ENCODE measurements at places on chromosomes 7 and 10.

- no peak for DNase-seq
These were observed 364.9 kb upstream of the PLXDC2 start for GRCh38 chr10:19451356-19451755.

GRCh38 chr7:155274633-155275355 is 22.9 kb upstream of the INSIG1 start:
- no peak for DNase-seq

DNA sequence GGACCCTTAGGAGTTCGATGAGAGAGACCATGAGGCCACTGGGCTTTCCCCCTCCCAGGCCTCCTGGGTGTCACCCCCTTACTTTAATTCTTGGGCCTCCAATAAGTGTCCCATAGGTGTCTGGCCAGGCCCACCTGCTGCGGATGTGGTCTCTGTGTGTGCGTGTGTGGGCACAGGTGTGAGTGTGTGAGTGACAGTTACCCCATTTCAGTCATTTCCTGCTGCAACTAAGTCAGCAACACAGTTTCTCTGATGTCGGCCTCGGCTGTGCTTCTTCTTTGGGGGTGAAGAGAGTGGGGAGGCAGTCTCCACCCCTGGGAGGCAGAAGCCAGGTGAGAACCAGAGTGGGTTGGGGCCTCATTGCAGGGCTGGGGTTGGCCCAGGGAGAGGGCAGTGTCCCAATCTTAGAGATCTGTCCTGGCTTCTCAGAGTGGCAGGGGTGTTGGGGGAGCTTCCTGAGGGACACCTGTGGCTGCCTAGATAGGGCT is 1.5 kb downstream of the PVRIG start:
- no peak for DNase-seq

DNA sequence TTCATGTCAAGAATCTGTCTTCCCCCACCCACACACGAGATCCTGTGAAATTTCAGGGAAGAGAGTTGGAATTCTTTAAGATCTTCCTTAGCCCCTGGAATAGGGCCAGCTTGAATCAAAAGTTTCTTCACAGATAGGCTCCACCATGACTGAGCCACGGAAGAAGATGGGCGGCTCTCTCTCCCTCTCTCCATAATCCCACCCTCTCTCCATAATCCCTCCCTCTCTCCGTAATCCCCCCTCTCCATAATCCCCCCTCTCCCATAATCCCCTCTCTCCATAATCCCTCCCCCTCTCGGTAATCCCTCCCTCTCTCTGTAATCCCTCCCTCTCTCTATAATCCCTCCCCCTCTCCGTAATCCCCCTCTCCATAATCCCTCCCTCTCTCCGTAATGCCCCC is 20.4 kb downstream of the SHH start:
- DNase-seq = no peak

DNA sequence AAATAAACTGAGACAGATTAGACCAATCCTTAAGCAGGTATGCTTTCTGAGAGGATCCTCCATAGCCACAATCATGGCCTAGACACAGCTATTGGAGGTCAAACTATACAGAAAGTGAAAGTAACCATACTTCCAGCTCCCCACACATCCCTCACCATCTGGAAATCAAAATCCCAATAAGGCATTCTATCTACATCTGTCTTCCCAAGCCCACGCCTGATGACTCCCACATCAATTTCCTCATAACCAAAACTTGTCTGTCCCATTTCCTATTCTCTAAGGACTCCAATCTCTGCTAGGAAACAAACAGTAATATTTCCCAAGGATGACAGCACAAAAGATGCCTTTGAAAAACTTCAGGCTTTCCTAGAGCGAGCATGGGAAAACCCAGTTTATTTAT is 247.3 kb upstream of the HPS1 start:
- DNase-seq = no peak

GRCh38 chr7:150849204-150849775 is 3.0 kb upstream of the AOC1 start:
- DNase-seq = no peak

DNA sequence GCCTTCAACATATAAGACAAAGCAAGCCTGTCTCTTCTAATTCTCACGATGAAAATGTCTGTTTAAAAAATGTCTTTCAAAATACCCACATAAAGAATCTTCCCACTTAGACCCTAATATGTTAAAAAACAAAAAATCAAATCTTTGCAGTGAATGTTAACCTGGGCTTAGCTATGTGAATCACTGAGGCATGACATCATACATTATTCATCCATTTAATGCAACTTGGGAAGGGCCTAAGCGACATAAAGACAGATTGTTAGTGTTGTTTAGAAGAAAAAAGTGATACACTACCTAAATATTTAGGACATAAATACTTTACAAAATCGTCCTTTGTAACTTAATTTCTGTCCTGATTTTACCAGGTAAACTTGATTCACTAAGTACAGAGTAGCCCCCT is 648.5 kb upstream of the NRP1 start:
- DNase-seq = no peak

DNA sequence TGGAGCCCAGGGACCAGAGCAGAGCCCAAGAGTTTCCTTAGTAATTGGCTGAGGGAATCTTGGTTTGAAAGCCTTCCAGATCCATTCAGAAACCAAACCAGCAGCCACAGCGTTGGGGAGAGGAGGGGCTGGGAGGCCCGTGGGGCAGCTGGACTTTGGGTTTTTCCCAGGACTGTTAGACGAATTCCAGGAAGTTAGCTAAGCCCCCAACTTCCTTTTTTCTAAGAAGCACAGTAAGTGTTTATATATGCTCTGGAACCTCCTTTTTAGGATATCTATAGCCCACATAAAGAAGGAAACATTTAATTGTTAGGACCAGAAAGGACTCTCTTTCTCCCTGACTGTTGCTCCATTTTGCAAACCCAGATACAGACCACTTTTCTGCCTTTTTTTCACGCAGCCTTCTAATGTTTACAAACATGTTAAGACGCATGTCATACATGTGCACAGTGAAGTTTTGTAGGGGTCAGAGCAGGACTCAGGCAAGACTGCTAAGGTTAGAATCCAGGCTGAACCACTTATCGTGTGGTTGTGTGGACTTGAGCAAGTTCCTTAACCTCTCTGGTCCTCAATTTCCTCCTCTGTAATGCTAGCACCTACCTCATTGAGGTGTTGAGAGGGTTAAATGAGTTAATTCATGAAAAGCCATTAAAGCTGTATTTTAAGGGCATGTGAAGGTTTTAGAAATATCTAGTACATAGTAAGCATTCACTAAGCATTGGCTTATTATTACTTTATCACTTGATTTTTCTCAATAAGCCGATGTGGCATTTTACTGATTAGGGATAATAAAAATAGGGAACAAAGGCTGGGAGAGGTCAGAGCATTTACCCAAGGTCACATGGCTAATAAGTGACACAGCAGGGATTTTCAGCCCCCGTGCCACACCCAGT is 42.4 kb downstream of the TBATA start:
- DNase-seq = no peak

GRCh38 chr7:6237011-6237410 is 35.4 kb downstream of the CYTH3 start:
- DNase-seq = no peak

GRCh38 chr10:11165591-11166543 is 148.2 kb downstream of the CELF2 start:
- DNase-seq = no peak

GRCh38 chr7:28688651-28689050 is 269.5 kb downstream of the TRIL start:
- DNase-seq = no peak

GRCh38 chr10:124005091-124005490 is 88.3 kb downstream of the CHST15 start:
- DNase-seq = no peak

GRCh38 chr7:121126801-121127534 is 138.5 kb downstream of the CPED1 start:
- DNase-seq = no peak

- no peak for DNase-seq
These were observed 116.3 kb upstream of the DIP2C start for GRCh38 chr10:805620-806305.

DNA sequence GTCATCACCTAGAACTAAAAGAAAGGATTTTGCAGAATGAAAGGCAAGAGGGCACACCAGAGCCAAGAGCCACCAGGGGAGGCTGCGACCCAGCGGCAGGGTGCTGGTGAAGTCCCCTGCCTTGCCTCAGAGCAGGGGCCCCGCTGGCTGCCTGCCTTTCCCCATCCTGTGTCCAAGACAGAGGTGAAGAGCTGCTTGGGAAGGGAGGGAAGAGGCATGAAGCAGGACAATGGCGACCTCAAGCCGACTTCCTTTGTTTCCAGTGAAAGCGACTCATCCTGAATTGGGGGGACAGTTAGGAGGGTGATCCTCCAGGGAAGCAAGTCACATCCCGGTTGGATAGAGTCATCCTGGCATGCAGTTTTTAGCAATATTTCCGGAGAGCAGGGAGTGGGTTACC is 255.5 kb upstream of the YAE1 start:
- no peak for DNase-seq

- no peak for DNase-seq
These were observed 23.4 kb upstream of the BNIP3 start for GRCh38 chr10:132005147-132005546.

DNA sequence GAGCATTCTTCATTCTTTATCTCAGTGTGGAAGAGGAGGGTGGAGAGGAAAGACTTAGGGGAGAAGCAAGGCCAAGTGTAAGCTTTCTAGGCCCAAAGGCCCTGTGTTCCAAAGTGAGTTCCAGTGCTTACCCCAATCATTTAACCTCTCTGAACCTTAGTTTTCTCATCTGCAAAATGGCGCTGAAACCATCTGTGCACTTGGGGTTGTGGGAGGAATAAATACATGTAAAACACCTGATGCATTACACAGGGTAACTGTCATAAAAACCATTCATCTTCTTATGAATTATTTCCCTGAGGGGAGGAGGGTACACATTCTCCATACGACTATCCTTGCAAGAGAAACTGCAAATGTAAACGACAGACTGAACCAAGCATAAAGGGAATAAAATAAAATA is 19.0 kb downstream of the PIK3AP1 start:
- no peak for DNase-seq

GRCh38 chr10:8531116-8531515 is 476.6 kb downstream of the GATA3 start:
- DNase-seq = no peak

DNA sequence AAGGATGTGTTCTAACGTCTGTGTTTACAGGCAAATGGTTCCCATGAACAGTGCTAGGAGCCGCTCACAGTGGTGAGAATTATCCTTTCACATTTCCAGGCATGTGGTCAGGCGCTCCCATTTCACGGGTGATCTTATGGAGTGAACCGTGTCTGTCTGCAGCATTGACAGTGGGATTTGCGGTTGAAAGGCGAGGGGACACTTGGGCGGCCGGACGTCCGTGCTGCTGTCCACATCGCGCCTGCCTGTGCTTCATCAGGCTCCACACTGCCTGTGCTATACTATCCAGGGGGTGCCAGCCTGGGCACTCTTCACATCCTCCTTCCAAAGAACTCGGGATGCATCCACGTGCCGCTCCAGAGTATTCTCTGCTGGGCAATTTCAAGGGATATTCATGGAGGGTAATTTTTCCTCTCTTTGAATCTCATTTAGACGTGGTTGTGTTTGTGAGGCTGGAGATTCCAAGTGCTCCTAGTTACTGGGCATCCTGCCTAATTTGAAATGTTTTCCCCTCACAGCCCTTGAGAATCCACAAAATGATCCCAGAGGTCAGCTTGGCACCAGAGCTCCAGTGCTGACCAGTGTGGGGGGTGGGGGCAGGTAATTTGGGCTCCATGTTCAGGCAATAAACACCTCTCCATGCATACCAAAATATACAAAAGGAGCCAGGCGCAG is 61.9 kb upstream of the EBF3 start:
- no peak for DNase-seq

GRCh38 chr10:118912961-118913600 is 116.4 kb upstream of the NANOS1 start:
- no peak for DNase-seq

DNA sequence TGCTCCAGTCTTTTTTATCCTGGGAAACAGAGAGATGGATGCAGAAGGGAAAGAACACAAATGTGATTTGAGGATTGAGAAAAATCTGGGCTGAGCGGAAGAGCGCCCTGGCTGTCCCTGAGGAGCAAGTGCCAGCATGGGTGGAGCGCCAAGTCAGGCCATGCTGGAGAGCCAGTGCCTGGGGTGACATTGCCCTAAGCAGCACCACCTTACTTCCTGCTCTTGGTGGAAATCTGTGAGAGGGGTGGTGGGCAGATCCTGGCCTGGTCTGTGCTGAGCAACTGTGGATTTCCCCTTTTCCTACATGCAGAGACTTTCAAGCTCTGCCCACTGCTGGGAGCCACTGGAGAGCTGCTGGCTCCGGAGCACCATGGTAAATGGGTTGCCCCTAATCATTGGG is 36.9 kb downstream of the DDIT4 start:
- no peak for DNase-seq

DNA sequence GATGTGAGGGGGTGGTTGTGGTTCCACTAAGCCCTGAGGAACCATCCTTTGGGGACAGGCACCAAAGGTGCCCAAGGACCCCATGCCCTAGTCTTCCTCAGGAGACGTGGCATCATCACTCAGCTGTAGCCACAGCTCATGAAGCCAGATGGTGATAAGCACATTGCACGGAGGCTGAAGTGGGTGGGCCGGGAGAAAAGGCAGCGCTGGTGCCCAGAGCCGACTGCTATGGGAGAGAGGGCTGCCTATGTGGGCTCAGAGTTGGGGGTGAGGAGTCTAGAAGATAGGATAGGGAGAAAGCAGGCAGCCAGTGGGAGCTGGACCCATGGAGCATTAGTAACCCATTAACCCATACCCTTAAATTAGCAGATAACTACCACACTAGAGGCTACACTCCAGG is 325.3 kb downstream of the RPS24 start:
- no peak for DNase-seq

GRCh38 chr10:70328018-70328417 is 44.2 kb upstream of the NPFFR1 start:
- no peak for DNase-seq

- no peak for DNase-seq
These were observed 613.7 kb upstream of the MKI67 start for GRCh38 chr10:128739930-128740329.

DNA sequence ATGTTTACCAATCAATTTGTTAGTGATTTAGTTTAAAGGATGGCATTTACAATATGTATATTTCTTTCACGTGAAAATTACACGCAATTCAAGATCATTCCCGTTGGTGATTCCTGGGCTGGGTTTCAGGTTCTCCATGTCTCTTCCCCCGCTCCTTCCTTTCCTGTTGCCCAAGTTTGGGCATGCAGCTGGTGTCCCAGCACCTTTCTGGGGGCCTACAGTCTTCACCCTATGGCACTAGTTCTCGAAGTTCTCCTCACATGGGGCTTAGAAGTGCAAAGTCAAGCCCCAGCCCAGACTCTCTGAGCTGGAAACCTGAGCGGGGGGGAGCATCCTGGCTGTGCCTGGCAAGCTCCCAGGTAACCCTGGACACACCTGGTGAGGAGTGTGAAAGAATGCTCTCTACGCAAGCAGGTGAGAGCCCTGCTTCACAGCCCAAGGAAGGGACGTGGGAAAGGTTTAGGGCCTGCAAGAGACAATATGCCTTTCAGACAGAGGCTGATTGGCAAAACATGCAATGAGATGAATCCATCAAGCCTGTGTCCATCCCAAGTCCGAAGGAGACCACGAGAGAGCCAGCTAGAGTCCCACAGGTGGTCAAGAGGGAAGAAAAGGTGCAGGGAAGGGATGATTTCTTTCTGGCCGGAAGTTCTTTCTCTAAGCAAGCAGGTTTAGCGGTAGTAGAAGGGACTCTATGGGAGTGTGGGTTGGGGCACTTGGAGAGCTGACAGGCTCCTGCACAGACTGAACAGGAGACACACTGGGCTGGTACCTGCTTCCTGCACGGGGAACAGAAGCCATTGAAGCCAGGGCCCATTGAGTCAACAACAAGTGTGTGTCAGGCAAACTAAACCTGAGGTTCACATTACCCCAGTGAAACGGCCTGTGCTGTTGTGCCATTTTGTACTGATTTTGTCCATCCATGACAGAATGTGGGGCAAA is 131.1 kb downstream of the ADARB2 start:
- DNase-seq = no peak

All from HuH-7.5 (cell line).